Activated CD8-positive, alpha-beta T cell treated with anti-CD3 and anti-CD28 coated beads for 36 hours (primary cell): ENCODE measurements at places on chromosomes 13 and 19. TPM values are rescaled to one million over a fixed set of nuclear protein-coding genes. Genes with fewer than 3 reads are reported as not detected.
A peak's percentile ranks its signal among the peaks of the same experiment; 100 is the strongest.

The FFAR1 gene
- total RNA-seq = not detected

The NCAN gene
- not detected for total RNA-seq

- DNase-seq = no peak
Observed at GRCh38 chr13:112880976-112881540, 88.0 kb upstream of the MCF2L start.

- no peak for DNase-seq
Observed at GRCh38 chr19:29241324-29241723, 28.4 kb upstream of the UQCRFS1 start.

DNA sequence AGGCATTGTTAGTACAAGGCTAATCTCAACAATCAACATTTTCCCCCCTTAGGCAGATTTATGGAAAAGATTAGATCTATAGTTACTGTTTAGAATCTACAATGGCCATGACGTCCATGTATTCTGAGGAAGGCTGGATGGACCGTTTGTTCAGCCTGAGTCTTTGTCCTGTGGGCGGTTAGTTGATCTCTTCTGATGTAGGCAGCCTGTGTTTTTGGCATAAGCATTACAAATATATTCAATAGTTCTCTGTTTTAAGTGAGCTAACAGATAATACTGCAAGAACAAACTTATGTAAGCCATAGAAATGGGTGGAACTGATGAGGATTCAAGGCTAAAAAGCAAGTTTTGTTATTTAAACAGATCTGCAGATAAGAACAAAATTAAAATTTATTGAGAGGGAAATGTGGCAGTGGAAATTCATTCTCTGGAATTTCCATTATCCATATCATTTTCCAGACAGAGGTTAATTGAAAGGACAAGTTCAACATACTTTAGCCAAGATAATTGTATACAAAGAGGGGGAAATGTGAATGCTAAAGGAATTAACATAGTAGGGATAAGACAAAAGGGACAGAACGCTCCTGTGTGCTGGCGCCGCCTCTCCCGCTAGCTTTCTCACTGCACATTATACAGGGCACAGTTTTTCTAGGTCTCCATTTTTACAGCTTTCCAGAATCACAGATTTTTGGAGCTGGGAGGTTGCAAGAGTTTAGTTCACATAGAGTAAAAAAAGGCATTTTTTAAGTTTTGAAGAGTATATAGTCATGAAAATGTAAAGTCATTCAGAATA, 48.6 kb downstream of the FAM124A start:
- no peak for DNase-seq

The IZUMO2 gene
- not detected for total RNA-seq

- peak; percentile 66 for DNase-seq
Observed at GRCh38 chr19:17327654-17328516, 6.8 kb downstream of the ANO8 start.

GRCh38 chr13:49428041-49428763, 15.7 kb downstream of the CAB39L start:
- no peak for DNase-seq

GRCh38 chr13:101144808-101145419, 271.4 kb downstream of the NALCN start:
- DNase-seq = peak; percentile 28

GRCh38 chr13:91368101-91368500, 20.6 kb downstream of the MIR17HG start:
- DNase-seq = no peak

The ZNF543 gene
- 6.3 TPM for total RNA-seq

The ZNF681 gene
- 6.4 TPM for total RNA-seq

- DNase-seq = no peak
Observed at GRCh38 chr13:97307882-97308624, 85.9 kb downstream of the MBNL2 start.

GRCh38 chr19:35404879-35405622, 34.2 kb downstream of the GPR42 start:
- DNase-seq = peak; percentile 81

DNA sequence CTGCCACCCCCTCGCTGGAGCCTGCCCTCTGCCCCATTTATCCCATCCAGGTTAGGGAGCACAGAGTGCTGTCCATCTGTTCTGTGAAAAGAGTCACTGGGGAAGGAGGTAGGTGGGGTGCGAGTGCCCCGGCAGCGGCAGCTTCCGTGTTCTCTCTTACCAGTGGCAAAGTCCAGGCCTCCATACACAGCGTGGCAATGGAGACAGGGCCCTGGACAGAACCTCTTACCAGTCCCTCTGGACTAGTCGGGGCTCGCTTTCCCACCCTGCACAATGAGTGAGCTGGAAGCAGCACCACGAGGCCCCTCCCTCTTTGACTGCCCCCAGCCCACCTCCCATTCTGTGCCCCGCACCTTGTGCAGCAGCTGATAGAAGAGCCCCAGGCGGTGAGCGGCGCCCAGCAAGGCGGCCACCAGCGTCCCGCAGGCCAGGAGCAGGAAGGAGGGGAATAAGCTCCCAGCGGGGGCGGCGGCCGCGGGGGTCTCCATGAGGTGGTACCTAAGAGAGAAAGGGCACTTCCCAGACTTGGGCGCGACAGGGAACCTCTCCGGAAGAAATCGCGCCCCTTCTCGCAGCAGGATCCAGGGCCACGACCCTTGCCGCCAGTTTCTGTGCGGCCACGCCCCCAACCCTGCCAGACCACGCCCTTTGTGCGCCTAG, 17.5 kb downstream of the SYDE1 start:
- peak; percentile 27 for DNase-seq

DNA sequence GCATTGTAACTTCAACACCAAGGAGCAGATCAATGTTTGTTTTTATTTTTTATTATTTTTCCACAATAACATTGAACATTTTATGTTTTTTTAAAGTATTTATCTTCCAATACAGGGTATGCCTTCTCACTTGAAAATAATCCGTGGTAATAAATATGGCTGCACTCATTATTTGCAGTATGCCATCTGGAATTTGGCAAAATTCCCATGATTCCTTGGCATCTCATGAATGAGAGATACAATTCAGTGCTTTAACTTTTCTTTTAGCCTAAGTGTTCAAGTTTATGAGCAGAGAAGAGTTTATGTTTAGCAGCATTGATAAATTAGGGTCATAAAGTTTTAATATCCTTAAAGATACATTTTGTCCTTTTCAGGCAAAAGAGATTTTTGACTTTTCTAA, 1109.6 kb upstream of the ATXN8OS start:
- no peak for DNase-seq

The GFY gene
- total RNA-seq = not detected
